Spinal cord (tissue), 10 donors: ENCODE measurements at places on chromosomes 2 and 18. TPM values are rescaled to one million over a fixed set of nuclear protein-coding genes. Genes with fewer than 3 reads are reported as not detected.

CCDC68 gene
- total RNA-seq: 38.6 TPM

CYP27A1 gene
- total RNA-seq: 12.1 TPM

RESP18 gene
- total RNA-seq: 2.8 TPM

CEBPZ gene
- total RNA-seq: 69.5 TPM

EMILIN1 gene
- 46.2 TPM for total RNA-seq

DIPK1C gene
- 16.2 TPM for total RNA-seq

DNA sequence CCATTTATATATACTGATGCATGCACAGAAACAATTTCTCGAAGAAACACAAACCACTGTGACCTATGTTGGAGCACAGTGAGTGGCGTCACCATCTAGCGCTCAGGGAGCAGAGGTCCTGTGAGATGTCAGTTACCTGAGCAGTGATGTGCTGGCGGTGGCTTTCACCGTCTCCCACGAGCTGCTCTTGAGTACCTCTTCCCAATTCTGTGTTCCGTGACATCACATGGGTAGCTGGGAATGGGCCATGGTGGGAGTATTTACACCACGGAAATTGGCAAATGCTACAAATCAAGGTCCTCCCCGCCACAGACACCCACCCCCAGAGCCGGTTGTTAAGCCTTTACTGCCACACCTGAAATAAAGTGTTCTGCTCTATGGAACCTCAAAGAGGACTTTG, 24.4 kb downstream of the GBX2 start:
- H3K4me1 ChIP-seq: peaks cover 4% of the 10 kb centered on the region
- no peaks in the 10 kb centered on the region for H3K27me3 ChIP-seq
- no peak for DNase-seq
- no peaks in the 10 kb centered on the region for H3K36me3 ChIP-seq
- no peak overlapping the region for H3K4me3 ChIP-seq
- H3K27ac ChIP-seq: no peak overlapping the region

DNA sequence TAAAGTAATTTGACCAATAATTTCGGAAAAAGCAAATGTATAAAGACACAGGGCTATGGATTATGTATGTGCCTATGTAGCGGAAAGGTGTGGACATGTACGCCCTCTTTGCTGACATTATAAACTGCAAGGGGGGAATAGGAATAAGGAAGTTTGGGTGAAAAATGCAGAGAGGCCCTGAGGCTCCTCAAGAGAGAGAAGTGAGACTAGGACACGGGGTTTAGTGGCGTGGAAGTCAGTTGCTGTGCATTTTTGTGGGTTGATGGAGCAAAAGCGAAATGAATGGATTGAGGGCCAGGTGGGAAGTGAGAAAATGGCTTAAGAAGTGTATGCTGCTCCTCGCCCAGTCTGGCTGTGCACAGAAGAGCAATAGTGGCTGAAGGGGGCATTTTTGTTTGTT, 96.2 kb upstream of the B3GNT7 start:
- H3K4me3 ChIP-seq: no peak overlapping the region

GRCh38 chr18:32333781-32334180, 136.9 kb downstream of the GAREM1 start:
- H3K27ac ChIP-seq: no peak overlapping the region
- H3K36me3 ChIP-seq: peaks cover 3% of the 10 kb centered on the region
- H3K4me3 ChIP-seq: no peak overlapping the region
- no peak for DNase-seq

- no peak overlapping the region for H3K27ac ChIP-seq
- no peaks in the 10 kb centered on the region for H3K27me3 ChIP-seq
- no peaks in the 10 kb centered on the region for H3K36me3 ChIP-seq
- H3K4me1 ChIP-seq: no peaks in the 10 kb centered on the region
Observed at GRCh38 chr2:102508863-102509262, 35.8 kb downstream of the SLC9A4 start.

DNA sequence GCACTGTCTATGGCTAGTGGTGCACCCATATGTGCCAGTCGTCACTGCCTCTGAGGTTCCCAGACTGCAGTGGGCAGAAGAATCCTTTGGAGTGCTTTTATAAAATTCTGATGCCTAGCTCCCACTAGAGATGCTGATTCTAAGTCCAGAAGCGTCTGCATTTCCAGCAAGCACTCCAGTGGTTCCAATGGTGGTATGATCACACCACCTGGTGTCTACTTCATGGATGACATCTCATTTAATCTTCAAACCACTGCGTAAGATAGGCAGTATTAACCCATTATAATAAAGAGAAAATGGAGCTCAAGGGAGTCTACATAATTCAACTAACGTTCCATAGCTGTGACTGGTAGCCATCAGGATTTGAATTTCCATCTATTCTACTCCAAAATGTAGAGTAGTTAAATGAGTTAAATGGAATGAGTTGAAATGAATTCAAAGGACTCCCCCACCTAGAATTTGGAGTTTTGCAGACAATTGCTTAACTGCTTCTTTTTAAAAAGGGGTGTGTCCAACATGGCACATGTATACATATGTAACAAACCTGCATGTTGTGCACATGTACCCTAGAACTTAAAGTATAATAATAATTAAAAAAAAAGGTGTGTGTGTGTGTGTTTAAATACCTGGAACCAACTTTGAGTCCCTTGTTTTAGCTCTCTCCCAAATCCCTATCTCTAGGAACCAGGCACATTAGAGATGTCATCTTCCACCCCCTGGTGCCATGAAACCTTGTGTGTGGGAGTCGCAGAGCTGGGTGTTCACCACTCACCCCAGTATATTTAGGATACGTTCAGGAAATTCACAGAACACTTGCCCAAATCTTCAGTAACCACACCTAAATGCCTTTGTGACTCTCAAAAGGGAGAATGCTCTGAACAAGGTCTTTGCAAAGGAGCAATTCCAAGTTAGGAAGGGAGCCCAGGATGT, 14.1 kb downstream of the LAMA3 start:
- H3K27me3 ChIP-seq: no peaks in the 10 kb centered on the region
- H3K27ac ChIP-seq: no peak overlapping the region
- no peaks in the 10 kb centered on the region for H3K36me3 ChIP-seq
- H3K4me1 ChIP-seq: no peaks in the 10 kb centered on the region

GRCh38 chr2:241904791-241905710, 35.5 kb downstream of the RTP5 start:
- peaks cover 33% of the 10 kb centered on the region for H3K36me3 ChIP-seq
- H3K4me3 ChIP-seq: no peak overlapping the region
- H3K27ac ChIP-seq: no peak overlapping the region
- DNase-seq: no peak
- peaks cover 39% of the 10 kb centered on the region for H3K4me1 ChIP-seq

DNA sequence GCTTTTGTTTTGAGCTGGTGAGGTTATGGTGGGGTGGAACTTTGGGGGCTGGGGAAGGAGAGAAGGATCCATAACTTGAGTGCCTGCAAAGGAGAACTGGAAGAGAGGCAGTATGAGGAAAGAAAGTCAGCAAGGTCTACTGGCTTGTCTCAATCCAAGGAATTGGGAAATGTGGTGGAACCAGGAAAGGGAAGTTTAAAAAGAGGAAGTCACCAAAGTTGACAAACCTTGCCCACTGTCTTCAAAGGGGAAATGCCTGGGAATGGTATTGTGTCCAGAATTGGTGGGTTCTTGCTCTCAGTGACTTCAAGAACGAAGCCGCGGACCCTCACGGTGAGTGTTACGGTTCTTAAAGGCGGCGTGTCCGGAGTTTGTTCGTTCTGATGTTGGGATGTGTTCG, 304.1 kb upstream of the FAM98A start:
- no peaks in the 10 kb centered on the region for H3K27me3 ChIP-seq
- H3K36me3 ChIP-seq: no peaks in the 10 kb centered on the region
- no peak for DNase-seq

- H3K36me3 ChIP-seq: no peaks in the 10 kb centered on the region
- H3K27ac ChIP-seq: no peak overlapping the region
- no peaks in the 10 kb centered on the region for H3K27me3 ChIP-seq
- DNase-seq: no peak
- H3K4me3 ChIP-seq: no peak overlapping the region
Observed at GRCh38 chr2:142858961-142859360, 18.5 kb upstream of the KYNU start.

DNA sequence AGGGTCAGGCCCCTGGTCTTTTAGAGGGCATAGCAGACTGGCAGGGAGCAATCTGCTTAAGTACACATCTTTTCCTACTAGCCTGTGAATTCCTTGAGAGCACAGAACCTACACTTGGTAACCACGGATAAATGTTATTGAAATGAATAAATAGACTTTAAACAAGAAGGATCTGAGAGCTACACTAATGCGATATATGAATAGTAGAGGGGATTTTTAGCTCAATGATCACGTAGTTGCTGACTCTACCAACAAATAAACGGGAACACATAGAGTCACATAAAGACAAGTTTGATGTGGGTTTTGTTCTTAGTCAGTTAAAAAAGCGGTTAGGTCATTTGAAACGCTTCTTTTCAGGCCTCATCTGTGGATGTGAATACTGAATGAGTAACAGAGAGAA, 290.3 kb upstream of the CCDC68 start:
- H3K27me3 ChIP-seq: no peaks in the 10 kb centered on the region
- no peak for DNase-seq

DNA sequence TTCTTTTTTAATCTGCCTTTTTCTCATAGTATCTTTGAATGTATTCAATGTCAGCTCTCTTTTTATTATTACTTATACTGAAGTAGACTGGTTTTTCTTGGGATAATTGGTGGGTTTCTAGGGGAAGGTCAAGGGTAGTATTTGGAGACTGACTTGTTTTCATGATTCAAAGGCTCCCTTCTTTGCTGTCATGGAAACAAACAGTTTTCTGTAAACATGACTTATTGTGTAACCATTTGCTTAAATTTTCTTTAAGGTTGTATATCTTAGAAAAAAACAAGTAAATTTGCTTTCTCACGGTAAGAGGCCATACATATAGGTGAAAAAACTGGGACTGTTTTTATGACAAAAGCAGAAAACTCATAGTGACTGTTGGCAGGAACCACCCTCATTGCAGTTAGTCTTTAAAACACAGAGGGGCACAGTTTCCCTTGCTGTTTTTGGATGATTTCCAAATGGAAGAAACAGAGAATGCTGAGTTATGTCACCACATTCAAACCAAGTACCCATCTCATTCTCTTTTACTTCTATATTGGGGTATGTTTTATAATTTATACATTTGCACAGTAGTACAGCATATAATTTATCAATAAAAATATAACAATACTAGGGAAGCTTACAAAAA, 5.8 kb upstream of the RDH14 start:
- no peaks in the 10 kb centered on the region for H3K36me3 ChIP-seq
- no peak overlapping the region for H3K4me3 ChIP-seq
- no peak for DNase-seq
- H3K27ac ChIP-seq: no peak overlapping the region
- no peaks in the 10 kb centered on the region for H3K4me1 ChIP-seq
- H3K27me3 ChIP-seq: no peaks in the 10 kb centered on the region

- H3K4me1 ChIP-seq: no peaks in the 10 kb centered on the region
- H3K4me3 ChIP-seq: no peak overlapping the region
- no peaks in the 10 kb centered on the region for H3K27me3 ChIP-seq
- no peak for DNase-seq
- no peaks in the 10 kb centered on the region for H3K36me3 ChIP-seq
- H3K27ac ChIP-seq: no peak overlapping the region
Observed at GRCh38 chr2:51638811-51639210, 606.9 kb upstream of the NRXN1 start.

DNA sequence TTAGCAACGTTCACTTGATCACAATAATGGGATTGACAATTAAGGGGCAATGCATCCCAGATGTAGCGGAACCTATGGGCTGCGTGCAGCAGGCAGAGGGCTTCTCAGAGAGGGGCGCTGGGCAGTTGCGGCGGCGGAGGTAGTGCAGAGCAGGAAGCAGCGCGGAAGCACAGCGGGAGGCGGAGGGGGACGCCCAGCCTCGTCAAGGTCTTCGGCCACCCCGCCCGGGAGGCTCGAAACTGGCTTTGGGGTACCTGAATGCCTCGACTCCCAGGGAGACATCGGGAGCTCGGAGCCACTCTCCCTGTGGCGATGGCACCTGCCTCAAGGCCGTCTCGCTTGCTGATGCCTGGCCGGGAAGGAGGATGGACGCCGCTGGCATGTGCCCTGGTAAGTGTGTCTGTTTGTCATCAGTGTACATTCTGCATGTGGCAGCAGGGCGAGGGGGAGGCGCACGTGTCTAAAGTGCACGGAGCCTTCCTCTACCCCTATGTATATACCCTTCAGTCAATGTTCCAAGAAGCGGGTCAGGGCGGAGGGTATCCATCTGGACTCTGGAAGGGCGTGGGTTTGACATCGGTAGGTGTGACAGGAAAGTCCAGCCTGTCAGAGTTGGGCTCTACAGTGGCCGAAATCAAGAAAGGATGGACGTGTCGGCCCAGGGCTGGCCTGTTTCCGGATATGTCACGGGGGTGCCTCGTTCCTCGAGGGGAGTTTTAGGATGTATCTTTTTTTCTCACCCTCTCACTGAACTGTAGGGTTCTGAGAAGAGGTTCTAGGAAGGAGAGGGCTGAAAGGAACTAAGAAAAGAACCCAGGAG, 7.5 kb upstream of the SP9 start:
- H3K27ac ChIP-seq: no peak overlapping the region
- no peak for DNase-seq
- peak overlapping the region; percentile 44 for H3K4me3 ChIP-seq
- peaks cover 84% of the 10 kb centered on the region for H3K27me3 ChIP-seq
- H3K36me3 ChIP-seq: no peaks in the 10 kb centered on the region
- H3K4me1 ChIP-seq: peaks cover 30% of the 10 kb centered on the region

DNA sequence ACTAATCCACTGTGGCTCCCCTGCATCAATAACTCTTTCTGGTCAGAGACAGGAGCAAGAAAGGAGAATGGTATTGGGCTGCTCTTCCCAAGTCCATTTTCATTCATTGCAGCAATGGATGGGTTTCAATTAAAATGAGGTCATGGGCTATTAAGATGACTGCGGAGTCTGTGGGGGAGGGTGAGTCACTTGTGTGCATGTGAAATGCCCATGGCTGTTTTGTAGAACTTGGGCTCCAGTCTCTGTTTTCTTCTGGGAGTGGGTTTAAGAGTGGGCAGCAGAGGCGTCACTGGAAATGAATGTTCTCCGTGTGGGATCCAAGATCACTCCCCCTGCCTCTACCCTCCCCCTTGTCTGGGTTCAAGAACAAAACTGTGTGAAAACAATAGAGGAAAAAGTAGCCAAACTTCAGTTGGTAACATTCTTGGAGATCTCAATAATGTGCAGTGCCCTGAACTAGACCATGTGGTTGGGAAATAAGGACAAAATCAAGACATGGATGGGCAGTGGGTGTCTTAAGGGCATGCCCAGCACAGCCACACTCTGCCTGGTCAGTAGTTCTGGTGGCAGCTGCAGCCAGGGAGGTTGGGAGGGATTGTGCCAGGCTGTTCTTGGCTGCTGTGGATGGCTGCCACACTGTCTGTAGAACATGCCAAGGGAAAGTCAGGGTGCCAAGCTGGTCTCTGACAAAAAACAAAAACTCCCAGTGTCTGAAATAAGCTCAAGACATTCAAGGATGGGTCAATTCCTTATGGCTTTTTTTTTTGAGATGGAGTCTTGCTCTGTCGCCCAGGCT, 68.2 kb upstream of the CXCR4 start:
- no peaks in the 10 kb centered on the region for H3K36me3 ChIP-seq
- no peak overlapping the region for H3K27ac ChIP-seq
- no peaks in the 10 kb centered on the region for H3K27me3 ChIP-seq
- no peak overlapping the region for H3K4me3 ChIP-seq
- no peak for DNase-seq
- H3K4me1 ChIP-seq: peaks cover 5% of the 10 kb centered on the region

GRCh38 chr2:181892799-181893435, 1.4 kb downstream of the ITPRID2 start:
- no peaks in the 10 kb centered on the region for H3K4me1 ChIP-seq
- peak; percentile 68 for DNase-seq
- no peaks in the 10 kb centered on the region for H3K27me3 ChIP-seq
- peak overlapping the region; percentile 94 for H3K4me3 ChIP-seq
- peak overlapping the region; percentile 97 for H3K27ac ChIP-seq
- no peaks in the 10 kb centered on the region for H3K36me3 ChIP-seq

GRCh38 chr2:7027956-7028655, 110.9 kb downstream of the RNF144A start:
- peaks cover 40% of the 10 kb centered on the region for H3K4me1 ChIP-seq
- H3K4me3 ChIP-seq: no peak overlapping the region
- peaks cover 70% of the 10 kb centered on the region for H3K36me3 ChIP-seq
- H3K27ac ChIP-seq: no peak overlapping the region
- DNase-seq: no peak
- H3K27me3 ChIP-seq: no peaks in the 10 kb centered on the region
